ENCODE measurements at places on chromosomes 13 and 19. TPM values are rescaled to one million over a fixed set of nuclear protein-coding genes. Genes with fewer than 3 reads are reported as not detected.

- ATAC-seq: no peak
Measured at GRCh38 chr19:12295191-12295590, 508 bp upstream of the ZNF44 start.

Gene NCR1
- total RNA-seq: 0.44 TPM

GRCh38 chr13:40982772-40983171 lies 36.3 kb downstream of the ELF1 start:
- ATAC-seq: peak; percentile 66

GRCh38 chr13:53191091-53191490 lies 162.5 kb downstream of the OLFM4 start:
- ATAC-seq: peak; percentile 70

GRCh38 chr13:25806264-25806974 lies 245.4 kb downstream of the SHISA2 start:
- ATAC-seq: no peak

- ATAC-seq: no peak
Measured at GRCh38 chr13:75341028-75341427, 140.9 kb downstream of the TBC1D4 start.

DNA sequence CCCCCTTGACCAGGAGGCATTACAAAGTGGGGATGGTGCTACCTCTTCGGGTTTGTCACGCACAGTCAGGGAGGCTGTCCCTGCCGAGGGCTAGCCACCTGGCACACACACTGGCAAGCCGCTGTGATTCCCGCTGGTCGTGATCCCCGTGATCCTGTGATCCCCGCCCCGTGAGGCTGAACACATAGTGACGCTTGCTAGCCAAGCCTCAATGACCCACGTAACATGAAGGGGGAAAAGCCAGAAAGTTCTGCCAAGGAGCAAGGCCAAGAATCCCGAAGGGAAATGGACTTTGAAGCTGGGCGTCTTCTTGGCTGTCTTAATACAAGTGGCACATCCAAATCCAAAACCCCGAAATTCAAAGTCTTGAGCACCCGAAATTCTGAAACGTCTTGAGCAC lies 13.7 kb downstream of the LDLR start:
- ATAC-seq: peak; percentile 14

GRCh38 chr13:31431722-31432137 lies 232.0 kb downstream of the B3GLCT start:
- ATAC-seq: peak; percentile 32
